ENCODE measurements at places on chromosomes 1 and 21.

DNA sequence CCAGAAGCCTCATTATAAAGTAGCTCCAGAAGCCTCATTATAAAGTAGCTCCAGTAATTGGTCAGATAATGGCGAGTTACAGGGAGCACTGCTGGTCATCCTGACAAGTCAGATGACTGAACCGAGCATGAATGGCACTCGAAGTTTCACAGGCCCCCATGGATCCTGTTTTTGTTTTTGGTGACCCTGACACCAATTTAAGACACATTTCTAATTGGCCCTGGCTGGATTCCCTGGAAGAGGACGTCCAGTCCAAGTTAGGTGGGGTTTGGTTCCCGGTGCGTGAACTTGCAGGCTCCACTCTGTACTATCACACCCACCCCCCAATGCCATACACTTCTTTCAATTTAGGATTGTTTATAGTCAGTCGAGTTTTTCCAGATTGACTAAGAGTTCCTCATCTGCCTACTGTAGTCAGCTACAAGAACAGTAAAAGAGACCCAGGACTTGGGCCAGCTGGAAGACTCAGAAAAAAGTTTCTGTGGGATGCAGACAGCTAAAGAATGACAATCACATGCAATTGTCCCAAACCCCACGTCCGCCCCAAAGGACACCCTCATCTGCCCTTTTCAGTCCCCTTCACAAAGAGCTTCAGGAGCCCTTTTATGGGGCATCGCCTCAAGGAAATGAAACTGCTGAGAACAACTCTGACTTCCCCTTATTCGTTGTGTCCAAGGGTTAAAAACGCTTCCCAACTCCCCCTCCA lies 2.7 kb downstream of the DHRS3 start:
- DNase-seq: no peak

GRCh38 chr1:12630946-12631530 lies 12.8 kb upstream of the AADACL4 start:
- DNase-seq: no peak

DNA sequence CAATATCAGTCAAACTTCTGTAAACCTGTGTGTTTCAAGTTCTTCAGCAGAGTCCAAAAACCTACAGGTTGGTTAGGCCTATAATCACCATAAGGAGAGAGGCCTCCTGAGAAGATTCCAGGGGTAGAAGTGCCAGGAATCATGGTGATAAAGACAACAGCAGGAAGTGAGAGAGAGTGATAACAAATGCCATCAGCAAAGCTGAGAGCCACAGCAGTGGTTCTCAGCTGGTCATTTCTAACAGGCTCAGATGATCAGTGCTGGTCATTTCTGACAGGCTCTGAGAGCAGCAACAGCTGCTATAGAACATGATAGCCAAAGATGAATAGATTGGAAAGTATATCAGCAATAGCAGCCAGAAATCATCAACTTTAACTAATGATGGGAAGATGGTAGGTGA lies 101.3 kb downstream of the TYW3 start:
- no peak for DNase-seq

DNA sequence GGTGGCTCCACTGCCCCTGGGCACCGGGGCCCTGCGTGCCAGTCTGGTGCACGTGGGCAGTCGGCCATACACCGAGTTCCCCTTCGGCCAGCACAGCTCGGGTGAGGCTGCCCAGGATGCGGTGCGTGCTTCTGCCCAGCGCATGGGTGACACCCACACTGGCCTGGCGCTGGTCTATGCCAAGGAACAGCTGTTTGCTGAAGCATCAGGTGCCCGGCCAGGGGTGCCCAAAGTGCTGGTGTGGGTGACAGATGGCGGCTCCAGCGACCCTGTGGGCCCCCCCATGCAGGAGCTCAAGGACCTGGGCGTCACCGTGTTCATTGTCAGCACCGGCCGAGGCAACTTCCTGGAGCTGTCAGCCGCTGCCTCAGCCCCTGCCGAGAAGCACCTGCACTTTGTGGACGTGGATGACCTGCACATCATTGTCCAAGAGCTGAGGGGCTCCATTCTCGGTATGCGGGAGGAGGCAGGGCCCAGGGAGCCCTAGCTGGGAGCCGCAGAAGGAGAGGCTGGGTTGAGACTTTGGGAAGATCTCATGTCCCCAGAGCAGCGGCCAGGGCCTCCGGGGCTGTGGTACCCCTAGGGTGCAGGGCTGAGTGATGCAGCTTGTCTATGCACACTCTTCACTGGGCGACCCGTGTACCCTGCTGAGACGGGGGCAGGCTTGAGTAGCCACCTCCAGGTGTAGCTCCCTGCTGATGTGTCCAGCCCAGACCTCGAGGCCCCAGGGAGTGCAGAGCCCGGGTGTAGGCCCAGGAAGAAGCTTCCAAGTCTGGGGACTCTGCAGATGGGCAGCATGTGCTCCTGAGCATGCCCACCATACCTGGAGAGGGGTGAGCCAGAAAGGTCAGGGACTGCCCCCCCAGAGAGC lies 1.8 kb downstream of the VWA1 start:
- DNase-seq: no peak

DNA sequence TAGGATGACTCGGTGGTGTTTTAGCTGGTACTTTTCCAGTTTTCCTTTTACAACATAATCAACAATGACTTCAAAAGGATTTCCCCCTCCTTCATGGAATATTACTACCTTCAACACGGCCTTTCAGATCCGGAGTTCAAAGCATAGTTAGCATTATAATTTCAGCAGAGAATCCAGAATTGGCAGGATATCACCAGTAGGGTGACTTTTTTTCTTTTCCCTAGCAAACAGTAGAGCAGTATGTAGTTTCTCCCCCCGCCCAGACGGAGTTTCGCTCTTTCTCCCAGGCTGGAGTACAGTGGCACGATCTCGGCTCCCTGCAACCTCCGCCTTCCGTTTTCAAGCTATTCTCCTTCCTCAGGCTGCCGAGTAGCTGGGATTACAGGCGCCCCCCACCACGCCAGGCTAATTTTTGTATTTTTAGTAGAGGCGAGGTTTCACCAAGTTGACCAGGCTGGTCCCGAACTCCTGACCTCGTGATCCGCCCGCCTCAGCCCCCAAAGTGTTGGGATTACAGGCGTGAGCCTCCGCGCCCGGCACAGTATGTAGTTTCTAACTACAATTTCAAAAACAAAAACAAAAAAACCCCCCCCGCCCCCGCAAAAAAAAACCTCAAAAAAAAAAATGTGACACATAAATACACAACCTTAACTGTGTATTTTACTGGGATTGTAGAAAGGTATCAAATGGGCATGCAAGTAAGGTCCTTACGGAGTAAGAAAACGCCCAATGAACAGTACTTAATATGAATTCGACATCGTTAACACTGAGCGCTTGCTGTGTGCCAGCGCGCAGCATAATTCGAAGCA lies 1.5 kb upstream of the COX20 start:
- peak; percentile 28 for DNase-seq

GRCh38 chr1:90039652-90040051 lies 44.7 kb downstream of the ZNF326 start:
- no peak for DNase-seq

DNA sequence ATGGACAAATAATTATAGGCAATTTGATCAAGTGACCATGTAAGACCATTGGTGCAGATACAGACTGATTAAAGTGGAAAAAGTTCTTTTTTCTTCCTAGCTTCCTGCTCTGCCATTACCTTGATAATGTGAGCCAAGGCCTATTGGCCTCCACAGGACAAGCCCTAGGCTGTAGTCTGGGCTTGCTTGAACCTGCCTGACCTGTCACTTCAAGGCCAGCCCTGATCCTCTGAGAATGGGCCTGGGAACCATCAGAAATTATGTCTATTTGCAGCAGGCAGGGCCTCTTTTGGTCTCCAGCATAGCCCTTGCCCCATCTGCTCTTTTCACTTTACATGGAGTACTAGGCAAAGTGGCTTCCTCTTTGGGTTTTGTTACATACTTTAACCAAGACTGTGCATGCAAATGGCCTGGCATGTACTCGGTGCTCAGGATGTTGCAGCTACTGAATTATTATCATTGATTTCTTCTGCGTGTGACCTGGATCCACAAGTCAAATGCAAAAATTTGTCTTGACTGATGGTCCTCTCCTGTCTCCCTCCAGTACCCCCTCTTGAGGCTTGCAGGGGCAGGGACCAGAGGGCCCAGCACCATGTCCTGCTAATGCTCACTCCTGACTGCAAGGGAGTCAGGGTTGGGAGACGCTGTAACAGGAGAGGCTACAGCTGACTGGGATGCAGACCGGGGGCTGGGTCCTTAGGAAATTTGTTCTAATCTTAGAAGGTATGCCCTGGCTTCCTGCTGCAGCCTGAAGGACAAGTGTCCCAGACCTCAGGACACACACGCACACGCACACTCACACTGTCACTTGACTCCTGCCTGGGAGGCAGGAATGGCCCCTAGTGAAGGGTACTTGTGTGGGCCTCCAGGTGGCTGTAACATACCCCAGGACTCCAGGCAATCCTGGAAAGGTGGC lies 39.4 kb downstream of the RCSD1 start:
- no peak for DNase-seq

GRCh38 chr1:66575739-66576138 lies 41.8 kb downstream of the SGIP1 start:
- DNase-seq: no peak

DNA sequence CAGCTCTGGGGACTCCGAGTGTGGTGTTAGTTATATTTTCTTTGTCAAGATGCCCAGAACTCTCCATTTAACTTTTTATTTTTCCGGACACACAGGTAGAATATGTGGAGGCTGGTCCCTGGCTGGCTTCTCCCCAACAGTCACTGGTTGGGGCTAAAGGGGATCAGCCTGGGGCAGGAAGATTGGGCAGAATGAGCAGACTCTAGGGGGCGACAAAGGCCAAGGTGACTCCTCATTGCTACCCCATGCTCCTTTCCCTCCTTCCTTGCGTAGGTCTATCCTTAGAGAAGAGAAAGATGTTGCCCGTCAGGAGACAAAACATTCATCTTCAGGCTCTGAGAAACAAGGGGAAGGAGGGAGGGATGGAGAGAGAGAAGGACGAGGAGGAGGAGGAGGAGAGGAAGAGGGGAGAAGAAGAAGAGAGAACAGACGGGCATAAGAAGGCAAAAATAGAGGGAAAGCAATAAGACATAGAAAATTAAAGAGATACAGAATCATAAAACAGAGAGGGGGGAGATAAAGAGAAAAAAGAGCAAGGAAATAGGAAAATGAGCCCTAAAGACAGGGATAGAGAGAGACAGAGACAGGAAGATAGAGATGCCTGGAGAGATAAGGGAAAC lies 89.9 kb downstream of the FOXD2 start:
- no peak for DNase-seq

DNA sequence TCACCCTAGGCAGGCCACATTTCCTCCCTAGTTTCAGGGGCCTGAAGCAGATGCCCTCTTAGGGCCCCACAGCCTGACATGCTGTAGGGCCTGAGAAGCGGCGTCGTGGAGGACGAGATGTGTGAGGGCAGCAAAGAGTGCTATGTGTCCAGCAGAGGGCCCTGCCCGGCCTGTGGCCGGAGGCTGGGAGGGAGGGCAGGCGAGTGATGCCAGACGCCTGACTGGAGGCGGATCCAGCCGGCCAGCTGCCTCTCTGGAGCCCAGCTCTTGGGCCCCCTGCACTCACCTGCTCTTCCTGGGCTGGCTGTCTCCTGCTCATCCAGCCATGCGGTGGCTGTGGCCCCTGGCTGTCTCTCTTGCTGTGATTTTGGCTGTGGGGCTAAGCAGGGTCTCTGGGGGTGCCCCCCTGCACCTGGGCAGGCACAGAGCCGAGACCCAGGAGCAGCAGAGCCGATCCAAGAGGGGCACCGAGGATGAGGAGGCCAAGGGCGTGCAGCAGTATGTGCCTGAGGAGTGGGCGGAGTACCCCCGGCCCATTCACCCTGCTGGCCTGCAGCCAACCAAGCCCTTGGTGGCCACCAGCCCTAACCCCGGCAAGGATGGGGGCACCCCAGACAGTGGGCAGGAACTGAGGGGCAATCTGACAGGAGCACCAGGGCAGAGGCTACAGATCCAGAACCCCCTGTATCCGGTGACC lies at the start of gene GPR37L1:
GPR37L1 (plus strand) TSS at position 279 of the 697 bp plus-strand sequence; CDS start at position 326, 47 bp downstream.
- no peak for DNase-seq

DNA sequence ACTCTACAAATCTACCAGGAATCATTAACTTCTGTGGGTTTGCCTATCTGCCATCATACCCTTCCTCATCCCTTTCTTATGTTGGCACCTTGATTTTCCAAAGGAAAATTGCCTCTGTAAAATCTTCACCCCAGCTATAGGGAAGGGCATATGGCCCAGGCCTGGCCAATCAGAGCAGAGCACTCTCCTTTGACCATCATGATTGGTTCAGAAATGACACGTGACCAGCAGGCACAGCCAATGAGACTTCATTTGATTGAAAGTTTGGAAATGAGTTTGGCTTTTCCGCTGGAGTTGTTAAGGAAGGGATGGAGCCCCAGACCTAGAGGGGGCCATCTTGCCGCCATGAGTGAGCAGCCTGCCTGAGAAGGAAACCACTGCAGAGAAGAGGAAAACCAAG lies 35.1 kb upstream of the IFFO2 start:
- no peak for DNase-seq

GRCh38 chr1:53590531-53591515 lies 131.6 kb downstream of the DMRTB1 start:
- DNase-seq: no peak

DNA sequence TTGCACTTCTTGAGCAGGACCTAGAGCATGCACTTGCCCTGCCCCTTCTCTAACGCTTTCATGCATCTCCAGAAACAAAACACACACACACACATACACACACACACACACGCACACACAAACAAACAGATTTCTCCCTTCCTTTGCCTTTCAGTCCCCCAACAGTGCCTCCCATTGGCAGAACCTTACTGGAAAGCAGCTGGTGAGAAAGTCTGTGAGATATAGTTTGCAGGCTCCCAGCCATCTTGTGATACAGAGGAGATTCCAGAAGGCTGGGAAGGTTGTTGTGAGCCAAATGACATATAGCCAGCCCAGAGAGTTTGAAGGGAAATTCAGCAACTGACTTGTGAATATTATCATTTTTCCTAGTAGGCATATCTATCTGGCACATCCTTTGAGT lies 35.9 kb upstream of the ZRANB2 start:
- DNase-seq: no peak

Measured in activated naive CD4-positive, alpha-beta T cell (primary cell).